ENCODE measurements at places on chromosomes 7 and 10.

- no peak for DNase-seq
Measured at GRCh38 chr7:37970211-37970610, 49.8 kb downstream of the EPDR1 start.

DNA sequence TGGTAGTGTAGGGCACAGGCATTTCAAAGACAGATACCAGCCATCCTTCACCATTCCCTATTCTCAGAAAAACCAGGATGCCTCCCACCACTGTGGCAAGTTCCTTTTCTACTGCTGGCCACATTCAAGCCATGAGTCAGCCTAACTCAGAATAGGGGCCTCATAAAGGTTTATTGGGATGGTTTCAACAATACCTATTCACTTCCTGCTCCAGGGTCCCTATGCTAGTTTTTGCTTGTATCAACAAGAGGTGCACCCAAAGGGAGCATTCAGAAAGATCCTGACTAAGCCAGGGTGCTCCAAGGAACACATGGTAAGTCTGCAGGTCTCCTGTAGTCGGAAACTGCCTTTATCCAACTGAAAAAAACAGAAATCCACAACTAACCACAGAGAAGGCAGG lies 76.9 kb upstream of the EGR2 start:
- no peak for DNase-seq

DNA sequence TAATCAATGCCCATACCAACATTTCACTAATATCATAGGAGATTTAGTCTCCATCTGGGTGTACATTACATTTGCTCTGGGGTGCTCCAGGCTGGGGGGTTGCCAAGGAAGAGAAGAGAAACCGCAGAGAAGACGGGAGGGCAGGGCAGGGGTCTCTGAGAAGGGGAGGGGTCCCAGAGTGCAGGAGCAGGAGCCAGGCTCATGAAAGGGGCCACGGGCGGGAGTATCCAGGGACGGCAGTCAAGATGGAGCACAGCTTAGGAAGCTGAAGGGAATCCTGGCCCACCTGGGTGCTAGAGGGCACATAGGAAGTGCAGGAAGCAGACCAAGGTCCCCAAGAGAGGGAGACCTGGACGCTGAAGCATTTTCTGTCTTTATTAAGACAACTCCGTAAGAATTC lies 2.2 kb downstream of the LEP start:
- no peak for DNase-seq

- no peak for DNase-seq
Measured at GRCh38 chr7:69399401-69399800, 198.9 kb upstream of the AUTS2 start.

DNA sequence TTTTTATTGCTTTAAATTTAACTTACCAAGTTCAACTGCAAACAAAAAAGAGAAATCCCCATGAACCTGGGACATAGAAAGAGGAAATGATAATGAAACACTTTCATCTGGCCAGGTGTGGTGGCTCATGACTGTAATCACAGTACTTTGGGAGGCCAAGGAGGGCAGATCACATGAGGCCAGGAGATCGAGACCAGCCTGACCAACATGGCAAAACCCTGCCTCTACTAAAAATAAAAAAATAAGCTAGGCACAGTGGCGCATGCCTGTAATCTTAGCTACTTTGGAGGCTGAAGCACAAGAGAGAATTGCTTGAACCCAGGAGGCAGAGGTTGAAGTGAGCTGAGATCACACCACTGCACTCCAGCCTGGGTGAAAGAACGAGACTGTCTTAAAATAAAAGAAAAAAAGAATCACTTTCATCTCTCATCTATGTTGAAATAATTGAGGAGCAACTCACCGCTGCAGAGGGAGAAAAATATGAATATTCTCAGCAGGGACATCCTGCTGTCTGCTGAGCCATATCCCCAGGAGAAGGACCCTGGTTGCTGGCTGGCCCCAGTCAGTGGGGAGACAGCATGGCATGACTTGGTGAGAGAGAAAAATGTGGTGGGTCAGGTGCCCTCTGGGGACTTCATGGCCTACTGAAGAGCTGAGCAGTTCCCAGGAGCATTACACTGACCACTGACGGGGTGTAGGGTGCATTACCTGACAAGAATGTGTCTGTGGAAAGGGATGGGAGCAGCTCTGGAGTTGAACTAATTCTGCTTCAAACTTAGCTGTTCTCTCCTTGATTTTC lies 22.8 kb upstream of the TARP start:
- DNase-seq = no peak

- DNase-seq = no peak
Measured at GRCh38 chr10:58030208-58030607, 237.5 kb downstream of the IPMK start.

DNA sequence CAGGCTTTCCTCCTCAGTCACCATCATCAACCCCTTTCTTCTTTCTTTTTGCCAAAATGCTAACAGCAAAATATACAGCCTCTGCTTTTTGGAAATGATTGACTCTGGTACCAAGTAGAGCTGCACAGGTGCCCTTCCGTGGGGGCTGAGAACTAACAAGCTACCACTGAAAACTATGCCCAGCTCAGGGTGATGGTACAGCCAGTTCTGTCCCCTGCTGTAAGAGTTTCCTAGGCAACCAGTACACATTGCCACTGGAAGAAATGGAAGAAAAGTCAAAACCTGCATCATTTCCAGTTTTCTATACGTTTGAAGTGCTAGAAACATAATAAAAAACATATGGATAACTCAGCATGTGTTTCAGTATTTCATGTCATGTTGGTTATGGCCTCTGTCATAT lies 297.5 kb downstream of the PRKG1 start:
- no peak for DNase-seq

DNA sequence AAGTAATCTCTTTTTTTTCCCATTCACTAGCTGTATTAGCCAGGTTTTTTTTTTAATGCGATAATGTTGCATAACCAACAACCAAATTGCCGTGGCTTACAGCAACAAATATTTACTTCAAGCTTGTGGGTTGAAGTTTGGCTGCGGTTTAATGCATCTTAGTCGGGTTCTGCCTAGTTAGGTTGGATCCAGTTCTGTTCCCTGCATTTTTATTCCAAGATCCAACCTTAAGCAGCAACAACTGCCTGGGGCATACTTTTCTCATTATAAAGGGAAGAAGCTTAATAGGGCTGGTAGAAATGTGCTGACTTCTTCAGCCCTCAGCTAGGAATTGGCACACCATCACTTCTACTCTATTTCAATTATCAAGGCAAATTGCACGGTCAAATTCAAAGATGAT lies 1115.5 kb upstream of the AUTS2 start:
- no peak for DNase-seq

GRCh38 chr10:9900751-9901150 lies 1116.9 kb upstream of the CELF2 start:
- no peak for DNase-seq

DNA sequence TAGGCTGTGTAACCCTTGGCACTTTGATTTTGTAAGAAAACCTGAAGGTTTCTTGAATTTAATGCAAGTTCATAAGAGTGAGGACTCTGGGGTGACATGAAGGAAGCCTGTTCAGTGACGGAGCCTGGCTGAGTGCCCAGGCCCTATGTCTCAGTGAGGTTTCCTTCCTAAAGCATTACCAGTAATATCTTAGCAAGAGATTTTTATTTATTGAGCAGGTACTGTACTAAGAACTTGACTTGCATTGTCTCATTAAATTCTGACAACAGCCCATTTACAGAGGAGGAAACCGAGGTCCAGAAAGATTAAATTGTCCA lies 197.2 kb downstream of the HECW1 start:
- DNase-seq = no peak

GRCh38 chr7:108515630-108516029 lies 10.3 kb downstream of the PNPLA8 start:
- DNase-seq = no peak

GRCh38 chr10:89805599-89806013 lies 104.2 kb downstream of the KIF20B start:
- DNase-seq = no peak

DNA sequence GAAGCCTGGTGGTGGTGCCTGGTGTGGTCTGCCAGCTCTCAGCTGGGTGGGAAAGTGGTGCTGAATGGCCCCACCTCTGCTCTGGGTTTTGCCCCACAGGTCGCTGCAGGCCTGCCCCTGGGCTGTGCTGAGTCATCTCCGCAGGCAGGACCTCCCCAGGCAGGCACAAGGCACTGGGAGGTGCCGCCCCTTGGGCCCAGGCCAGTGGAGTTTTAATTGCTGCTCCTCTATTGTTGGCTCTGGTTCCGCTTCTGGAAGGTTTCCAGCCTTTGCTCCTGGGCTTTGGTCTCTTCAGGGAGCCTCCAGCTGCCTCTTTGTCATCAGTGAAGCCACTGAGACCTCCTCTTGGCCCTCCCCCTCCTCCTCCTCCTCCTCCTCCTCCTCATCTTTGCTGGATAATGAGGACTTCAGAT lies 180.3 kb upstream of the GRB10 start:
- DNase-seq = no peak

GRCh38 chr7:124764847-124765400 lies 668 bp downstream of the GPR37 start:
- peak; percentile 45 for DNase-seq

DNA sequence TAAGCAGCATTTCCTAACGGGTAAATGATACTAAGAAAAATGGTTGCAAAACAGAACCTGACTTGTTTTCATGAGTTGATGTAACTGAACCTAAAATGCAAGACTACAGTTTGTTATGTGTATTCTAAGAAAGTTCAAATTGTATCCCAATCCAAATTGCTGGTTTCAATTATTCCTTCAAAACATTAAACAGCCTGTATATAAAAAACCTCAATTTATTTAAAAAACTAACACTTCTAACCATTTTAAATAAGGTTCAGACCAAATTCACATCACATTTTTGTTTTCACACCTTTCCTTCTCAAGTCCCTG lies 80.9 kb downstream of the LRRC17 start:
- DNase-seq = no peak

DNA sequence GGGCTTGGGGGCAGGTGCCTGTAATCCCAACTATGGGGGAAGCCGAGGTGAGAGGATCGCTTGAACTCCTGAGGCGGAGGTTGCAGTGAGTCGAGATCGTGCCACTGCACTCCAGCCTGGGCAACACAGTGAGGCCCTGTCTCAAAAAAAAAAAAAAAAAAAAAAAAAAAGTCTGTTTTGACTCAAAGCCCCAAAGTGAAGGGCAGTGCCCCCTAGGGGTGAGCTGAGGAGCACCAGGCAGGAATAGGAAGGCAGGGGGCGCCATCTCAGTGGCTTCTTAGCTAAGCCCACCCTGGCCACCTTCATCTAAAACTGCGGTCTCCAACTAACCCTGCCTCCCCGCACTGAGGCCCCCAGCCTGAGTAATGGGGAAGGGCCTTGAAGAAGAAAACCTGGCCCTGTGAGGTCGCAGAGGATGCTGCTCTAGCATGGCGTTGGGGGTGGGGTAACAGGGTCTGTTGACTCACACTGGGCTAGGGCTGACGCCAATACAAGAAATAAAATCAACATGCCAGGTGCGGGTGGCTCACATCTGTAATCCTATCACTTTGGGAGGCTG lies 9.8 kb downstream of the PODXL start:
- DNase-seq = no peak

DNA sequence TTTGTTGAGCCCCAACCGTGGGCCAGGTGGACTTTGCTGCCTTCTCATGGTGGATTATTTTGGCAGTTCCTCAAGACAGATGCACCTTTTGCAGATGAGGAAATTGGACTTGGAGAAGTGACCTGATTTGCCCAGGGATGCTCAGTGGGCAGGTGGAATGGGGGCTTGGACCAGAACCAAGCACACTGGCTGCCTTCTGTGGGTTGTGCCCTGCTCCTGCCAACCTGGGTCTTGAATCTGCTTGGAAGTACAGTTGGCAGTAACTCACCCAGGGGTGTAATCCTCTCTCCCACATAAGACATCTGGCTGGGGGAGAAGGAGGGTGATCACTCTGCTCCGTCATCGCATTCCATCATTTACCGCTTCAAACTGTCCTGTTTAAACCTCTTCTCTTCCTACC lies 110.5 kb upstream of the GPR26 start:
- DNase-seq = no peak

- DNase-seq = no peak
Measured at GRCh38 chr7:80827239-80827633, 91.6 kb downstream of the SEMA3C start.

DNA sequence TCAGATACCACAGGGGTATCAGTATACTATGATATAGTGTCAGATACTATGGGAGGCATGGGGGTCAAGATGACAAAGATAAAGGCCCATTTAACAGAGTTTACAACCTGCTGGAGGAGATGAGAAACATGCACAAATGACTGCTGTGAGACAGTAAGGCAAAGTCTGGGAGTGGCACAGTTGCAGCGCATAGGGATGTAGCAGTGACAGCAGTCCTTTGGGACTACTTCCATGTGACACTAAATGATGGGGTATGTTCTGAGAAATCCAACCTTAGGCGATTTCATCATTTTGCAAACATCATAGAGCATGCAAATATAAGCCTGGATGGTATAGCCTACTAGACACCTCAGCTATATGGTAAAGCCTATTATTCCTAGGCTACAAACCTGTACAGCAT lies 56.8 kb downstream of the CDK1 start:
- DNase-seq = no peak

DNA sequence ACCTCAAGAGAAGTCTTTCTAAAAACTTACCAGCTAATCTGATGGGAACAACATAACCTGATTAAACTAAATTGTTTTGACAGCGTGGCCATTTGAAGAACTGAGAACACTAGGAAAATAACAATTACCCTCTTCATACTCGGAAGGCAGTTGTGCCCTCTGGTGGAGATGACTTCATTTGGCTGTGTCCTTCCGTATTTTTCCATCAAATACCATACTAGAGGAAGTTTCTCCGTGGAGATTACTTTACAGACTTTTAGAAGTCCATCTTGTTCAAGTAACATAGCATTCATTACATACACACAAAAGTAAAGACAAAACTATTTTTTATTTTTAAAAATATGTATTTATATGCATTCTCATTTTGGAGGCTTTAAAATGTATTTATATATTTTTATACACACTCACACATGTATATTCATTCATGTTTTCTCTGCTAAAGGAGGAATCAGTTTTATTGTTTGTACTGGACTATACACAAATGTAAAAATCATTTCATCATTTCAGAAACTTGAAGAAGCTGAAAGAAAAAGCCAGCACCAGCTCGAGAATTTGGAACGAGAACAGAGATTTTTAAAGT lies 25.2 kb downstream of the SMNDC1 start:
- peak; percentile 47 for DNase-seq

DNA sequence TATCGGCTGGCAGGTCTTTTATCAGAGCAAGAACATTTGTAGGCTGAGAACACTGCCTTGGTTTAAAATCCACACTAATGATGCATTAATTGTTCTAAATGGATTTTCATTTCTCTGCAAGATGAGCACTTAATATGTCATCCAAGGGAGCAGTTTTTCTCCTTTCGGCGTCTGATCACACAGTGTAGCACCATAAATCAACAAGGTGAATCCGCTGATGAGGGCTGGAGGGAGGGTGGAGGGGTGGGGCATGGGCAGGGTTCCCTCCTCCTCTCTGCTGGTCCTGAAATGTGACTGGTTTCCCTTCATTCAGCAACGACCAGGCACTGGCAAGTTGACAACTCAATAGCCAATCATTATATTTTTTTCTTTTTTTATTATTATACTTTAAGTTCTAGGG lies 45.6 kb downstream of the ADAM12 start:
- no peak for DNase-seq

- no peak for DNase-seq
Measured at GRCh38 chr7:105157278-105157677, 143.3 kb downstream of the KMT2E start.
